Daoy (cell line): ENCODE measurements at places on chromosomes 12 and 14. TPM values are rescaled to one million over a fixed set of nuclear protein-coding genes. Genes with fewer than 3 reads are reported as not detected.

DNA sequence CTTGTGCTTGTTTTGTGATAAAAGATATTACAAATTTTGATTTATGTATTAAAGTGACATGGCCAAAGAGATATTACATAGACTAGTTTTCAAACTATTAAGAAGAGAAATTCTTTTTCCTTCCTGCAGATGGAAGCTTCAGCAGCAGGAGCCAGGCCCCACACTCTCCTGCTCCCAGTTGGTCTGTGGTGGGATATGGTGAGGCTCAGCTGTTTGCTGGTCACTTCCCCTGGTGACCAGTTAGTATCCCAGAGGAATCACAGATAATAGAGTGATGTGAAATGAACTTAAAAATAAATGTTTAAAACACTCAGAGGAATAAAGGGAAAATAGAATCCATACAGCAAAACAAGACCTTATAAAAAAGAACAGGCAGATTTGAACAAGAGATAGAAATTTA lies 154.7 kb downstream of the KTN1 start:
- no peak for DNase-seq

- no peak for DNase-seq
Measured at GRCh38 chr14:101035466-101036225, 132.1 kb upstream of the RTL1 start.

DNA sequence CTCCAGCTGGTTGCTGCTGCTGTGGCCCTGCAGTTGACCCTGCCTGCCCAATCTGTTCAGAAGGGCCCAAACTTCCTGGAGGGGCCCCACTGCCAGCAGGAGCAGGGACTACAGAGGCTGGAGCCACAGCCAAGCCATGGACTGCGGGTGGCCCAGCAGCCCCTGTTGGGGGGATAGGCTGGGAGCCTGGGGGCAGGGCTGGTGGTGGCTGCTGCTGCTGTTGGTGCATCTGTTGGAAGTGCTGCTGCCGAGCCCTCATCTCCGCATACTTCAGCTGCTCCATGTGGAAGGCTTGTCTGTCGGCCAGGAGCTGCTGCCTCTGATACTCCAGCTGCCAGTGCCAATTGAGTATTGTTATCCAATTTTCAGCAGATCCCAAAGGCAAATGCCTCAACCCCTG lies 7.2 kb downstream of the MYL6 start:
- no peak for DNase-seq

GRCh38 chr12:64625243-64626077 lies 15.2 kb downstream of the RASSF3 start:
- peak; percentile 85 for DNase-seq

DNA sequence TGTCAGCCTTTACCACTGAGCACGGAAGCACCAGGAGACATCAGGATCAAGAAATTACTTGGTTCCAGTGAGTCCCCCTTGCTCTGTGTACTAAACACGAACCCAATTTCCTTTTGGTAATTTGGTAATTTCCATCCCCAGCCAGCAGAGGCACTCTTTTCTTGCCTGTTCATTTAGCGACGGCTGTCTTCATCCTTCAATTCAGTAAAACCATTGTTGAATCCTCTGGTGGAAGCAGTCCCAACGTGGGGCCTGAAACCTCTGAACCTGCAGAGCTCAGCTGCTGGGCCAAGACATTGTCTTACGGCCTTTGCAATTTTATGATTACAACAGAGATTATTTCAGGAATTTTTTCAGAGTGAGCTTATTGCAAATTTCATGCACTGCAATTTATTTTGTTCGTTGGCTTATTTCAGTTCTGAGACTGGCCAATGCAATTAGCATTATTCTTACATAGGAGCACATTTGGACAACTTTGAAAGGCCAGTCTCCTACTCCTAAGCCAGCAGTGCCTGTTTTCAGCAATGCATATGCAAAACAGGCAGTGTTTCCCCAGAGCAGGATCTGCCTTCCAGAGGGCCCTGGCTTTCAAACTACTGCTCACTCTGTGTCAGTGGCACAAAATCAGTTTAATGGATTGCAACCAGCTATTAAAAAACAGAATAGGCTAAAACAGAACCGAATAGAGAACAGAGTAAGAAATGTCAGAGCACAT lies 372.9 kb upstream of the TMEM132C start:
- peak; percentile 25 for DNase-seq

DNA sequence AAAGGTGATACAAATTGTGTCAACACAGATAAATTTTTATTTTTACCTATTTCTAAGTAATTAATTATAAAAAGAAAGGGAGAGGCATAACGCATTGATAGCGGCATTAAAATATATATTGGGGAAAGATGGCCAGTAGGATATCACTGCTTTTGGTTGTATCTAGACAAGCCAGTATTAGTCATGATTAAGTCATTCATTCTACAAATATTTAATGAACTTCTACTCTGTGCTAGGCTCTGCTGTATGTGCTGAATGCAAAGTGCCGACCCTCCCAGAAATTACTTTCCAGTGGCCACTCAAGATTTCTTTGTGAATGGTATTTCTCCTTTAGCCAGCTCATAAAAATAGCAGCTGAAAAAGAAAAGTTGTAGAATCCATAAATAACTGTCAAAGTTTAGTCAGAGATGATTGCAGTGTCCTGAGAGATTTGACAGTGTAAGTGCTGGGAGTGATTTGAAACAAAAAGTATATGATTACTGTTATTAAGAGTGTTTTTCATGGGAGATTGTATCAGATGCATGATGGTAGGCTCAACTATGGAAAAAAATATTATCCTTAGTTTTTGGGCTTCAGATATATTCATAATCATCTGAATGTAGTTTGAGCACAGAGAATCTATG lies 133.2 kb downstream of the MGAT4C start:
- no peak for DNase-seq

GRCh38 chr14:91350813-91351511 lies 66.7 kb downstream of the CCDC88C start:
- DNase-seq: peak; percentile 60

DNA sequence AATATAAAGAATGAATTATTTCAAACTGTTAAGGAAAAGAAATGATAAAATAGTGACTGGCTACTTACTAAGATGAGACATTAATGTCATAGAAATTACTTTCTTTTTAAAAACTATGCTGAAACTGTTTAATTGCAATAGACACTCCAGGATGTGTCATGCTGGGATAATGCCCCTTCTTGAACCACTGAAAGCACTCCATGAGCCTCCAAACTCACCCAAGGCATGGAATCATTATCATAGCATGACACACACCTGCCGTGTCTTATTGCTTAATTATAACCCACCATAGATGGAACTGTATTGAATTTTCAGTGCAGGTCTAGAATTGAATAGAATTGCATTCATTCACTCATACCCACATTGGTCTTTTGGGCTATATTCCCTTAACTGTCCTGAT lies 4.3 kb downstream of the MBIP start:
- DNase-seq: peak; percentile 33

Gene TMEM121
- 8.4 and 8.7 TPM in 2 replicates for total RNA-seq

GRCh38 chr14:24056800-24057184 lies 5.0 kb downstream of the CARMIL3 start:
- DNase-seq: no peak

DNA sequence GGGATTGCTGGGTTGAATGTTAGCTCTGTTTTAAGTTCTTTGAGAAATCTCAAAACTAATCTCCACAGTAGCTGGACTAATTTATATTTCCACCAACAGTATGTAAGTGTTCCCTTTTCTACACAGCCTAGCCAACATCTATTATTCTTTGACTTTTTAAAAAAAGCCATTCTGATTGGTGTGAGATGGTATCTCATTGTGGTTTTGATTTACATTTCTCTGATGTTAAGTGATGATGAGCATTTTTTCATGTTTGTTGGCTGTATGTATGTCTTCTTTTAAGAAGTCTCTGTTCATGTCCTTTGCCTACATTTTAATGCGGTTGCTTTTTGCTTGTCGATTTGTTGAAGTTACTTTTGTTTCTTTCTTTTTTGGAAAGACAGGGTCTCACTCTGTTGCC lies 301.1 kb upstream of the OR4E1 start:
- no peak for DNase-seq

Gene PPP4R4
- total RNA-seq: 7.1 and 17.6 TPM in 2 replicates

DNA sequence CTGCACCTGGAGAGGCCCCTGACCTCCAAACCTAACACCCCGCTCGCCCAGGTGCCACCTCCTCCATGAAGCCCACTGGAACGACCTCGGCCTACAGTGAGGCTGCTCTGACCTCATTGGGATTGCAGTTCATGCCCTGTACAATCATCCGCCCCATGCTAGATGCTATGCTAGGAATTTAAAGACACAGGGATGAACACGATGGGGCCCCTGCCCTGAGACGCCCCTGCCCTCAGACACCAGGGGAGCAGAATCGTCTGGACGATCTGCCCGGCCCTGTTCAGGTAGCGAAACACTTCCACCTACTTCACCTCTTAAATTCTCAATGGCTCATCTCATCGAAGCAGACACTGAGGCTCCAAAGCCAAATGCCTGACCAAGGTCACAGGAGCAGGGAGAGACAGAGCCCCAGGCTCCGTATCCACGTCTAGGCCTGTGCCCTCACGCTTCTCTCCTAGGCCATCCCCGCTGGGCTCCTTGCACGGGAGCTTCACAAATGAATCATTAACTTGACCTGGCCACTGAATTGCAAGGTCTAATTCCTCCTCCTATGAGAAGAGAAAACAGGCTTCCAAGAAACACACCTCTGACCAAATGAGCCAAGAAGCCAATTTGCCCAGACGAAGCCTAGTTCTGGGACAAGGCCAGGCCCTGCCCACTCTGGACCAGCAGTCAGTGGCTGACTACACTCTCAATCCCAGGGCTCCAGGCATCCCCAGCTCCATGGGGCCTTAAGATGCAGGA lies 35.2 kb downstream of the SCARB1 start:
- DNase-seq: peak; percentile 28
